ENCODE measurements at places on chromosomes 16 and 17.
A peak's percentile ranks its signal among the peaks of the same experiment; 100 is the strongest.

- peak; percentile 42 for DNase-seq
Measured at GRCh38 chr17:77125432-77125901, 15.3 kb upstream of the SEC14L1 start.

DNA sequence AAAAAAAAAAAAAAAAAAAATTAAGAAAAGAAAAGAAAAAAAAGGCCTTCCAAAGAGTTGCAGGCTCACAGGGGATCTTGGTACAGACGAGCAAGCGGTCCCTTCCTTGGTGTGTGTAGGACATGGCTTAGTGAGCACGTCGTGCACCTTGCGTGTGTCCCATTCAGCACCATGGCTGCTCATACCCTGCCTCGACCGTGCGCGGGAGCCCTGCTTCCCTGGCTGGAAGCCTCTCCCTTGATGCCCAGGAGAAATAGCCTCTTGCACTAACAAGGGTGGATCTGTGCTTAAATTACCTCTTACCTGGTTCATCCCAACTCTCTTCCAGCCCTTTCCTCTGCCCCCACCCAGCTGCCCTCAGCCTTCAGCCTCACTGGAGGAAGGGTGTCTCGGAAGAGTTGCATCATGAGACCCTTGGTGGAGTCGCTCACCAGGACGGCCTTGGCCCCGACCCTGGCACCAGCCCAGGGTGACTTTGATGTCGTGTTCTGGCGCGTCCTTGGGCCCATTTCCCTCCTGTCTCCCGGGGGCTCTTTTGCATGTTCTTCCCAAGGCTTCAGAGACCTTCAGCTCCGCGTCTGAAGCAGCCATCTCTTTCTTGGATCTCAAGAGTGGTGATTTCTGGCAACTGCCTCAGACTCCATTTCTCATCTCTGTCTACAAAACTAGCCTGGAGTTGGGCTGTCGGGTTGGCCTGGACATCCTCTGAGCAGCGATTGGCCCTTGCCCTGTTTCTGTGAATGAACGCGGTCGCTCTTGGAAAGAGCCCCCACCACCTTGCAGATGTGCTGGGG lies 127.2 kb downstream of the CMIP start:
- no peak for DNase-seq

DNA sequence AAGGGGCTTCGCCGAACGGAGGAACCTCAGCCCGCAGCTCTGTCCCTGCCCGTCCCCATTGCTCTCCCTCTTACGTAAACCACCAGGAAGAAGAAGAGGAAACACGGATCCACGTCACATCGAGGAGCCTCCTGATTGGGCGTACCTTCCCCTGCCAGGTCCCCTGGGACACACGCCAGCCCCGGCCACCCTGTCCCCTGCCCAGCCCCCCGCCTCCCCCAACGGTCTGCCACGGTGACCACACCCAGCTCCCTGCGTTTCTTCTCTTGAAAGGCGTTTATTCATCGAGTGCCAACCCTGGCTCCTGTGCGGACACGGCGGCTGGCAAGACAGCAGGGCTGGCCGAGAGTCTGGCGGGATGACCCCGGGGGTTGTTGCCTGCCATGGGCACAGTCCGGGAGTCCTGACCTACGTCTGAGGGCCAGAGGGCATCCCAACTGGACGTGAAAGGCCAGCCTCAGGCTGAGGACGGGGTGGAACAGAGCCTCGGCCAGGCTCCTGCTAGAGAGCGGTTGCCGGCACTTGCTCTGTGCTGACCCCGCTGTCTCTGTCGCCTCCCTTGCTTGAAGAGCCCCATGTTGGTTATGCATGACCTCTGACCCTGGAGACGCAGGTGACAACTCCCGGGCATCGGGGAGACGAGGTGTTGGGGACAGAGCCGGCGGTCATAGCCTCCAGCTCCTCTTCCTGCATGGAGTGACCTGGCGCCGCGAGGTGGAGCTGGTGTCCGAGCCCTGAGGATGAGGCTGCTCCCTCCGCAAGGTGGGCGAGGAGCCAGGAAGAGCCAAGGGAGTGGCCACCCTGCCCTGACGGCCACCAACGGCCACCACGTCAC lies 40.5 kb upstream of the ACSF3 start:
- peak; percentile 36 for DNase-seq

DNA sequence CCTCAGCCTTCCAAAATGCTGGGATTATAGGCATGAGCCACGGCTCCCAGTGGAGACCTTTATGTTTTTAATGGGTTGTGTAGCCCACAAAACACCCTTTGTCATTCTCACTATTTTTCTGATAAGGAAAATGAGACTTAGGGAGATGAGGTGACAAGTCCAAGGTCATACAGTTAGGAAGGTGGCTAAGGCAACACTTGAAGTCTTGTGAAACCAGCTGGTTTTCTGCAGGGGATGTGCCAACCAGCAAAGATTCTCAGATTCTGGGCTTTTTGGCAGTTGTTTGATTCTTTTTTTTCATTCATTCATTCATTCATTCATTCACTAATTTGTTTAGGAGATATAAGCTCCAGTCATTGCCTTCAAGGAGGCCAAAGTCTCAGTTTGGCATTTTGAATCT lies 10.0 kb upstream of the PHOSPHO1 start:
- no peak for DNase-seq
